ENCODE measurements at places on chromosomes 2 and 18.
A peak's percentile ranks its signal among the peaks of the same experiment; 100 is the strongest.

GRCh38 chr18:3217948-3218647, 1.7 kb downstream of the MYOM1 start:
- DNase-seq = no peak

DNA sequence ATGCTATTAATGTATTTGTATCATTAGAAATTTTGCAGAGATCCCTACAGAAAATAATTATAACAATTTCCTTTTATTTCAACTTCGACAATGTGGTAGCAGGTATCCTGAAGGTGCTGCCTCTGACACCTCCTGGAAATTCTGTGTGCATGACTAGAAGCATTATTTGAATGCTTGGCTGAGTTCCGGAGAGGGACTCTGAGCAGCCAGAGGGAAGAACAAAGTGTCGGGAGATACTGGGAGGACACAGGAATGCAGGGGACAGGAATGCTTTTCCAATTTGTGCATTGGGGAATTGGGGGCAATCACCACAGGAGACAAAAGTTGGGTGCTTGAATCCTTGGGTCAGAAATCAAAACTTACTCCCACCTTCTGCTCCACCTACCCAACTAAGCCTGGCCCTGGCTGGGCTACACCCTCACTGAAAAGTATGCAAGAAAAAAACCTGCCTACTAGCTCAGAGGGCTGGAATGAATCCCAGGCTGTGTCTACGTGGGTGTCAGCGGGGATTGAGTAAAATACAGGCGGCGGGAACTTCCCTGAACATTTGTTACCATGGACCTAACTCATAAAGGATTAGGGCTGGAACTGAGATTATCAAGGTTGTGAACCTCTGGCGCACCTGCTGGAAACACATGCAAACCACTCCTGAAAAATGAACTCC, 299.3 kb downstream of the SOX11 start:
- DNase-seq = no peak

GRCh38 chr2:12514631-12515437, 201.9 kb upstream of the TRIB2 start:
- no peak for DNase-seq

DNA sequence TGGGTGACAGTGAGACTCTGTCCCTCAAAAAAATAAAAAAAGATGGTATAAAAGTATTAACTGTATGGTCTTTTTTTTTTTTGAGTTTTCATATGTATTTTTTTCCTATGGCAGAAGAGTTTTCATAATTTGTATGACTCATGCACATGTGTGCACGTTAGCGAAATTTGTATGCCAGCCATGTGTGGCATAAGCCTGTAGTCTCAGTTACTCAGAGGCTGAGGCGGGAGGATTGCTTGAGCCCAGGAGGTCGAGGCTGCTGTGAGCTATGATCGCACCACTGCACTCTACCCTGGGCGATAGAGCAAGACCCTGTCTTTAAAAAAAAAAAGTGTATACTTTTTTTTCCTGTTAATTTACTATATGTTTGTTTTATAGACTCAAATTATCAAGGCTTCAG, 160.8 kb downstream of the TGIF1 start:
- no peak for DNase-seq

- no peak for DNase-seq
Measured at GRCh38 chr2:177241711-177242120, 22.8 kb downstream of the NFE2L2 start.

GRCh38 chr2:187964746-187965145, 326.9 kb upstream of the GULP1 start:
- no peak for DNase-seq

DNA sequence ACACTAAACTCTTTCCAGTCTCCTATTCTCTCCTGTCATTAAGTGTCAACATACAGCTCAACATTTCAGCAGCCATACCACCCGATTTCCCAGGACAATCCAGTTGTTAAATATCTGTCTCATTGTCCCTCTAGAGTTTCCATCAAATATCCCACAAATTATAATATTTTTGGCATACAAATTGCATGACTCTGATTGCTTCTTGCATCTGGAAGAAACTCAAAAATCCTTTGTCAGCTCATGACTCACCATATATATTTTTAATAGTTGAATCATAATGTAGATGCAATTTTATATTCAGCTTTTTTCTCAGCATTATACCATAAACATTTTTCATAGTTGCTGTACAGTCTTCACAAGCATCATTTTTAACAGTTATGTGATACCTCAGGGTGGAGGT, 7.2 kb downstream of the SLC30A3 start:
- no peak for DNase-seq

- no peak for DNase-seq
Measured at GRCh38 chr2:65128297-65129190, 1.4 kb downstream of the RAB1A start.

- no peak for DNase-seq
Measured at GRCh38 chr2:132804051-132804450, 134.0 kb upstream of the LYPD1 start.

GRCh38 chr18:77133835-77134496, 1.4 kb upstream of the MBP start:
- DNase-seq = no peak

- no peak for DNase-seq
Measured at GRCh38 chr18:32695534-32695933, 77.3 kb downstream of the KLHL14 start.

GRCh38 chr2:10258726-10259125, 44.0 kb upstream of the HPCAL1 start:
- no peak for DNase-seq

DNA sequence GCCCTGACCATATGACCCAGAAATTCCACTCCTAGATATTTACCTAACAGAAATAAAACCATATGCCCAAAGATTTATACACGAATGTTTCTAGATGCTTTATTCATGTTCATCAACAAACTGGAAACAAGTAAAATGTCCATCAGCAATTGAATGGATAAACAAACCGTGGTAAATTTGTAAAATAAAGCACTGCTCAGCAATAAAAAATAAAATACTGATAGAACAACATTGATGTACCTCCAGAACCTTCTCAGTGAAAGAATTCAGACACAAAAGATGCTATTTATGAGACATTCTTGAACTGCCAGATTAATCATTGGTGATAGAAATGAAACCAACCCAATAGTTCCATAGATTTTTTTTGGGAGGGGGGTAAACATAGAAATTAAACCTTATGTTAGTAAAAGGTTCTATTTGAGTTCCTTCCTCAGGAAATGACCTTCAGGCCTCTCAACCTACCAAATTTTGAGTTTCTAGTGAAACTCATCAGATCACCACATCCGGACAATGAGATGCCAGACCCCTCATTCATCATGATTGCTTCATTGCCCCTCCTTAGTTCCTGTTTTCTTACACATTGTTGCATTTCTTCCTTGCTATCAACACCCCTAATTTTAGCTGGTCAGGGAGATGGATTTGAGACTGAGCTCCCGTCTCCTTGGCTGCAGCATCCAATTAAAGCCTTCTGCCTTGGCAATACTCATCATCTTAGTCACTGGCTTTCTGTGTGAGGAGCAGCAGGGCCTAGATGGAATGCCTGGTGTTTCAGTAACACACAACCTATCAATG, 203.5 kb downstream of the LPIN1 start:
- DNase-seq = no peak

DNA sequence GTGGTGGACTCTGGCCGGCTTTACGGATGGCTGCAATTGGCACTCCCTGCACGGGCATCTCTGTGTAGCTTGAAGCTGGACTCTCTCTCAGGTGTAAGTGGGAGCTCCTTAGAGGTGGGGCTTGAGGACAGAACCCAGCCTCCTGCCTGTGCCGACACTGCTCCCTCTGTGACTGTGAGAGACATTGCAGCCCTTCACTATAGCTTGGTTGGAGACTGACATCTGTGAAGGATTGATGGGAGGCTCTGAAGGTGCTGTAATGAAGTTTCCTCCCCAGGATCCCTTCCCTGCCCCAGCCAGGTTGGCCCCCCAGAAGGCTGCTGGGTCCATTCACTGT, 166.7 kb downstream of the SH3RF3 start:
- DNase-seq = no peak

DNA sequence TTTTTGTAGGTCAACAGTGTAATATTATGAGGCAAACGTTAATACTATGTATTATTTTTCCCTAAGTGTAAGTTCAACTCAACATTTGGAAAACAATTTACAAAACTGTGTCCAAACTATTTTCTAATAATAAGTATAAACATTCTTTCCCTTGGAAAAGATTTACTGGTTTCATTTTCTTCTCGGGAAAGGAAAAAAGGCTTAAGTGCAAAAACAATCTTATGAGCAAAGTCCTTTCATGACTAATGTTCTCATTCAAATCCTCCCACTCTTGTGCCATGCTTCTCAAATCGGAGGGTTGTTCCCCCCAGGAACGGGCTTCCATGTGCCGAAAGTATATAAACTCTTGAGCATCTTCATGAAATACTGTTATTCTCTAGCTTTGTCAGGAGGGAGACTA, 19.8 kb upstream of the L3MBTL4 start:
- no peak for DNase-seq

GRCh38 chr18:58670404-58671110, 708 bp upstream of the MALT1 start:
- DNase-seq = no peak

- no peak for DNase-seq
Measured at GRCh38 chr18:56903686-56904085, 243.2 kb upstream of the BOD1L2 start.

DNA sequence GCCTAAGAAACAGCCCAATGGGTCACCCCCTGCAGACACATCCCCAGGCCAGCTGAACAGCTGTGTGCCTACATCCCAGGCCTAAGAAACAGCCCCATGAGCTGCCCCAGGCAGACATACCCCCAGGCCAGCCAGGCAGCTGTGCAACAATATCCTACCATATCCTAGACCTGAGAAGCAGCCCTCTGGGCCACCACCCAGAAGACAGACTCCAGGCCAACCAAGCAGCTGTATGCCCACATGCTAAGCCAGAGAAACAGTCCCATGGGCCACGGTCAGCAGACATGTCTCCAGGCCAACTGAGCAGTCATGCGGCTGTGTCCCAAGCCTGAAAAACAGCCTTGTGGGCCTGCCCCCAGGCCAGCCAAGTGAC, 205.5 kb downstream of the ATAD2B start:
- DNase-seq = no peak

- no peak for DNase-seq
Measured at GRCh38 chr2:150971910-150972309, 289.8 kb downstream of the RBM43 start.

- DNase-seq = no peak
Measured at GRCh38 chr2:161780881-161781280, 156.7 kb downstream of the SLC4A10 start.

DNA sequence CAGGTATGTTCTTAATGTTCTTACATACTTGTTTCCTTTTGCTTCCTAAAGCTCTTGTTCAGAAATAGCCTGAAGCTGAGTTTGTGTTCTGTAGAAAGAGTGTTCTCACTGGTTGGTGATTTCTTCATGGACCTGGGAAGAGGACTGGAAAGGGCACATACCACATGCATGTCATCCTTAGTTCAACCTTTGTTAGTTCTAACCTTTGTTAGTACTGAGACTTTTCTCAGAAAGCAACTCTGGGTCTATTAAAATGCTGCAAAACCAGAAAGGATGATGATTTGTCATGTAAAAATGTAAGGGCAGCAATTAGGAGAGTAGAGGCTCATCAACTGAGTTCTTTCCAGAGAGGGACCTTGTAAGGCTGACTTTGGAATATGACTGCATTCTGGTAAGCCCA, 2.5 kb upstream of the FAP start:
- no peak for DNase-seq

DNA sequence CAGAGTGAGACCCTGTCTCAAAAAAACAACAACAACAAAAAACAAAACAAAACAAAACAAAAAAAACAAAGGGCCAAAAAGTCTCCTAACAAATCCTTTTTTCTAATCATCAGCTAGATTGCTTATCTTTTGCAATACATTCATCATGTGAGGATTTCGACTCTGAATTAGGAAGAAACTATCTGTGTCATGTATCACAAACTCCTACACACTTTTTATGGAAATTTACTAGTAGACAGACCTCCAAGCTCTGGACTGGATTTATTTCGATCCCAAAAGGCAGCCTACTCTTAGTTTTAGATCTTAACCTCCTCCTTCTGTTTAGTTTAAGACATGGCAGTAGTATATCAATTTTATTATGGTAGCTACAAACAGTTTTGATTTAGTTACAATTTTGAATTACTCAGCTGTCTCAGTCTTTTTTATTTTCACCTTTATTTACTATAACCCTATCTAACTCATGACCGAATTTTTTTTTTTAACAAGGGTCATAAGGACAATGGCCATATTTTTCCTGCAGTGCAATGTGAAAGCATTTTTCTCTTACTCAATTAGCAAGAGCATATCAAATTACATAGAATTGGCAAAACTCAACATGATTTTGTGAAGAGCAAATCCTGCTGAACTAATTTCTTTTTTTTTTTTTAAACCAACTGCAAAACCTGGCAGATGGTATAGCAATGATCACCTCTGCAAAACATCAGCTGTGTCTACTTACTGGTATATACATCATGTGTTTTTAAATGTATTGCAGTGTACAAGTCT, 10.7 kb upstream of the CCDC88A start:
- no peak for DNase-seq

DNA sequence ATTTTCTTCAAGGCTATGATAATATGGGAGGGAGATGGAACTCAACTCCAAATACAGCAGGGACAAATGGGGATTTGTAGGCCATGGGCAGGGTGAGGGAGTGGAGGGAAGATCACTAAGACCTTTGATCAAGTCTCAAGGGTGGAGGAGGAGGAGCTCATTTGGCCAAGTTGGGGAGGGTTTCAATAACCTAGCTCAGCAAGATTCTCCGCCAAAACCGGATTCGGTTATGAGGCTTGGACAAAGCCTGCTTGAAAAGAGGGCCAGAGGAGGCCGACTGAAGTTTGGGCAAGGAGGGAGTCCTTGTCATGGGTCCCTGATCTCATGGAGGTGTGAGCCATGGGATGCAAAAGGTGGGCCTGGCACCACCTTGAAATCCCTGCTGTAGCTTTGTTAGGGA, 68.8 kb downstream of the TSN start:
- no peak for DNase-seq

DNA sequence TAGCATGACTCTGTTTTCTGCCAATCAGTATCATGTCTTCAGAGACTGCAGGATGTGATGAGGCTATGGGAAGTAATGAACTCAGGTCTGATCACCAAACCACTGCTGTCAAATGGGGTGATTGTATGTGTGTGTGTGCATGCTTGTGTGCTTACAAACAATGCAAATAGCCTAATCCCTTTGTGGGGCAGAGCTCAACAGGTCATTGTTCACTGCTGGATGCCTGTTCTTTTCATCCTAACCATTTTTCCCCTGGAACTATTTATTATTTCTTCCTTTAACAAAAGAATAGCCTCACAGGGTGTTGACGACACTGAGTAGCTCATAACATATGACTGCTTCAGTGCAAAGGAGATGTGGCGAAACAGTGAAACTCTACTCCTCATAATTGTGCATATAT, 55.9 kb downstream of the NXPH2 start:
- no peak for DNase-seq

- no peak for DNase-seq
Measured at GRCh38 chr2:232457121-232458011, 1.4 kb downstream of the ALPI start.

- no peak for DNase-seq
Measured at GRCh38 chr2:49332415-49332814, 178.1 kb upstream of the FSHR start.

GRCh38 chr2:189674374-189675112, at the start of gene ANKAR:
TSS of gene ANKAR (plus strand) at chr2:189674670. CDS start at chr2:189676491, 1,821 bp downstream.
- DNase-seq = peak; percentile 78
